ENCODE measurements at places on chromosomes 3 and 15.

- DNase-seq, result no peak
These were observed 120.8 kb downstream of the GMPS start for GRCh38 chr3:155991212-155991611.

- no peak for DNase-seq
These were observed 26.0 kb downstream of the IGF1R start for GRCh38 chr15:98674336-98674735.

DNA sequence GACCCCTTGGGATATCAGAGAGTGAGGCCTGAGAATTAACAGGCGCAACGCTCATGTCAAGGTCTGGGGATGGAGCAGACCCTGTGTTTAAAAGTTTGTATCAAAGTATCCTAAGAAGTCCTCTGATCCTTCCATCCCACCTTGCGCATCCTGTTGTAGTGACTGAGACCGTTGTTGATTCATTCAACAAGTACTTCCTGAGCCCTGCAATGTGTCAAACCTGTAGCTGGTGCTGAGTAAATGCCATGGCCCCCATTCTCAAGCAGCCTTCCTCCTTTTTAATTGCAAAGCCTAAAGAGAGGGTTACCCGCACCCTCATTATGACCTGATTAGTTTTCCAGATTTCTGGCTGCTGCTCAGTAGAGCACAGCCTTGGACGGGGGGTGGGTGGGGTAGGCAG lies 46.4 kb downstream of the RPLP1 start:
- no peak for DNase-seq

- DNase-seq, result no peak
These were observed 44.8 kb upstream of the UMPS start for GRCh38 chr3:124685481-124685880.

- DNase-seq, result no peak
These were observed 27.6 kb upstream of the ADAMTSL3 start for GRCh38 chr15:83626171-83626802.

DNA sequence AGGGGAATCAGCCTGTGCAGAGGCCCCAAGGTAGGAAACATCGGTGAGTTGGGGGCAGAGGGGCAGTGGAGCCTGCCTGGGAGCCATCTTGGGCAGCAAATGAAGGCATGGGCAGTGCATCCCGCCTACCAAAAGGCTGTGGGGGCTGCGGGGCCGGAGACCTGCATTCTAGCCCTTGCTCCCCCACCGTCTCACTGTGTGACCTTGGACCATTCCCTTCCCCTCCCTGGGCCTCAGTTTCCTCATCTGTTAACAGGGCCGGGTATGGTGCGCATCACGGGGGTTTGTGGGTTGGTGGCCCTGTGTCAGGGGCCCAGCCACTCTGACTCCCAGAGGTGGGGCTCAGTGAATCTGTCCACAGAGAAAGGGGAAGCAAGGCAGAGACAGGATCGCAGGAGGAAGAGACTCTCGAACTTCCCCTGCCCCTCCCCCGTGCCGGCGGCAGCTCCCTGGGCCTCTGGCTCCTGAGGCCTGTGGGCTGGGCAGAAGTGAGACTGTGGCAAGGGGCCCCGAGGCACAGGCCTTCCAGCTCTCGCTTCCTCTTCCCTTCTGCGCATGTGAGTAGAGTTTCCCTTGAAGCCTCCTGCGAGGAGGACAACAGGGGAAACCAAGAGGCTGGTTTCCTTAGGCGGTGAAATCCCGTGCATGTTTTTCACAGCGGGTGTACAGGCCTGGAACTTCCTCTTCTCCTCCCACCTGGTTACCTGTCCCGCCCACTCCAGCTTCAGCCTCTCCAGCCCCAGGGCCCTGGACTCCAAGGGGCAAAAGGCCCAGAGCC lies 42.9 kb downstream of the IDH2 start:
- DNase-seq, result peak; percentile 84

- no peak for DNase-seq
These were observed 354.8 kb upstream of the TBL1XR1 start for GRCh38 chr3:177552051-177552450.

- DNase-seq, result no peak
These were observed 108.8 kb upstream of the LYSMD4 start for GRCh38 chr15:99842071-99842470.

DNA sequence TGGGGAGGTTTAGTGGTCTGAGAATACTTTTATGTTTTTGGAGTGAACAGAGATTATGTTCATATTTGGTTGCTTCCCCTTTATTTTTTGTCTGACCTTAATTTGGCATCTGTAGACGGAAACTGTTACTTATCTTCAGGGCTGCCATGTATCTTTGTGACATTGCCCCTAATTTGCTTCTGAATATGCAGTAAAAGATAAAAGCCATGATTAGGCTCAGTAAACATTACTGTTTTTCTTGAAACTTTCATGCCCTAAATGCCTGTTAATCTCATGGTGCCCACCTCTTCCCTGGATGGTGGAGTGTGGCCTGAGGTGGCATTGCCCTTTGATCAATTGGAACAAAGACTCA lies 106.7 kb downstream of the C3orf70 start:
- DNase-seq, result no peak

- DNase-seq, result no peak
These were observed 15.5 kb upstream of the SCAANT1 start for GRCh38 chr3:63927422-63928280.

- DNase-seq, result no peak
These were observed 578.0 kb upstream of the GRM7 start for GRCh38 chr3:6282918-6283317.

DNA sequence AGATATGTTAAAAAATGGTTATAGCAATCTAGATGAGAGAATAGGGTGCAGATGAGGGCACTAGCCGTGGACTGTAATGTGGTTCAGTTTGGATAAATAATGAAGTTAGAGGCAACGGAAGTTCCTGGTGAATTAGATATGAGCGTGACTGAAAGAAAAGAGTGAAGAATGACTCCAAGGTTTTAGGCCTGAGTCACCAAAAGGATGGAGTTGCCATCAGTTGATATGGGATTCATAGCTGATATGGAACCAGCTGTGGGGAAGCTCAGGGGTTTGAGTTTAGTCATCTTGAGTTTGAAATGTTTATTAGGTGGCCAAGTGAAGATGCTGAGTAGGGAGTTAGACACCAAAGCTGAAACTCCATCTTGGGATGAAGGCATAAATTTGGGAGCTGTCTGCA lies 66.2 kb downstream of the SSR3 start:
- no peak for DNase-seq

DNA sequence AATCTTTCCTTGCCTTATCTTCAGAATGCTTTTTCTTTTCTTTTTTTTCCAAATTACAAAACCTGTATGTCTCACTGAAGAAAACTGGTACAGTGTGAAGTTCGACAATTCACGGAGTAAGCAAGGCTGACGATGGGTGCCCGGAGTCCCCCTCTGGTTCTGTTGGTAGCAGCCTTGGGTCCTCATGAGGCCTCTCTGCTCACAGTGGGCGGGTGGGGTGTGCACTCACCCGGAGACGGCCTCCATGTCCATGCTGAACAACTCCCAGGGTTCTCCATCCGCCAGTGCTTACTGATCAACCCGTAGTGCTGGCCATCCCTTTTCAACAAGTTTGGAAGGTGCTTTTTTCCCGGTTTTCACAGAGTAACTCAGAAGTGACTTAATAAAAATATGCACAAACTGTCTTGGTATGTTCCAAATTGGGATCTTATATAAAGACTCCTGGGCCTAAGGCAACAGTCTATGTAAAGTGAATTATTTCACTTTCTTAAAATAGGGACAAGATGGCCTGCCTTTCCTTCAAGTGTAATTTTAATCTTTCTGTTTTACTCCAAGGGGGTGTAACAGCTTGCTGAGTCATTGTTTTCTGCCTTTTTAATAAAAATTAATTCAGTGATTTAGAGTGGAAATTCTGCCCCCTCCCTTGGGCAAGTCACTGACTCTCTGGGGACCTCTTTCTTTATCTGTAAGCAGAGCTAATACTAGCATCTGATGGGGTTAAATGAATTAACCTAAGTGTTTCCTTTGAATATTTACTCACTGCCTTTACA lies 23.7 kb downstream of the LRRK1 start:
- no peak for DNase-seq

DNA sequence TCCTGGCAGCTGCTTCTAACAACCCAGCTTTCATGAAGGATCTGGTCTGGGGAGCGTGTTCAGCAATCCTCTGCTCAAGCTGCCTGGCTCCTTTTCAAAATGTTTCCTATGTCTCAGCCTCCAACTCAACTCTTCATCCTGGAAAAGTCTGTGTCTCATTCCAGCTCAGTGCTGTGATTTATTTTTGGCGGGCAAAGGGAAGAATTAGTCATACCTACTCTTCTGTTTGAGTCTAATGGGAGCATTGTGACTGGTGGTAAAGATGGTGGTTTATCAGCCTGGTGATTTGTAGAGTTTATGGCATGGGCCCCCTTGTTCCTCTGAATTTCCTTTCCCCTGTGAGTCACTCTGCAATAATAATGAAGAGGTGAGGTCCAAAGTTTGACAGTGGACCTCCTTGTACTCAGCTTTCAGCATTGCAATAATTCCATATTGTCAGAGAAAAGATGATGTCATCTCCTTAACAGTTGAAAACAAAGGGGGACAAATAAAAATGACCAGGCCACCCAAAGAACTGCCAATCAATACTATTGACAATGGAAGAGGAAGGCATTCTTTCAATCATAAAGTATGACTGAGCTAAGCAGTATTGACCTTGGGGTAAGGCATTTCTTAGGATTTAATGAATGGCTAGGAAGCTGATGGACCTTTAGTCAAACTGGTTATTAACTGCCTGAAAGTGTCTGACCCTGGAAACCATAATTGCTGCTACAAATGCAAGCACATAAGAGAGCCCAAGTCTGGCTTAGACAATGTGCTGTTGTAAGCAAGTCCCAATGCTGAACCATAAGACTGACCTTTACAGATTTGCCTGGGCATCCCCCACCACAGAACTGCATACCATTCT lies 204.7 kb upstream of the MCTP2 start:
- no peak for DNase-seq

DNA sequence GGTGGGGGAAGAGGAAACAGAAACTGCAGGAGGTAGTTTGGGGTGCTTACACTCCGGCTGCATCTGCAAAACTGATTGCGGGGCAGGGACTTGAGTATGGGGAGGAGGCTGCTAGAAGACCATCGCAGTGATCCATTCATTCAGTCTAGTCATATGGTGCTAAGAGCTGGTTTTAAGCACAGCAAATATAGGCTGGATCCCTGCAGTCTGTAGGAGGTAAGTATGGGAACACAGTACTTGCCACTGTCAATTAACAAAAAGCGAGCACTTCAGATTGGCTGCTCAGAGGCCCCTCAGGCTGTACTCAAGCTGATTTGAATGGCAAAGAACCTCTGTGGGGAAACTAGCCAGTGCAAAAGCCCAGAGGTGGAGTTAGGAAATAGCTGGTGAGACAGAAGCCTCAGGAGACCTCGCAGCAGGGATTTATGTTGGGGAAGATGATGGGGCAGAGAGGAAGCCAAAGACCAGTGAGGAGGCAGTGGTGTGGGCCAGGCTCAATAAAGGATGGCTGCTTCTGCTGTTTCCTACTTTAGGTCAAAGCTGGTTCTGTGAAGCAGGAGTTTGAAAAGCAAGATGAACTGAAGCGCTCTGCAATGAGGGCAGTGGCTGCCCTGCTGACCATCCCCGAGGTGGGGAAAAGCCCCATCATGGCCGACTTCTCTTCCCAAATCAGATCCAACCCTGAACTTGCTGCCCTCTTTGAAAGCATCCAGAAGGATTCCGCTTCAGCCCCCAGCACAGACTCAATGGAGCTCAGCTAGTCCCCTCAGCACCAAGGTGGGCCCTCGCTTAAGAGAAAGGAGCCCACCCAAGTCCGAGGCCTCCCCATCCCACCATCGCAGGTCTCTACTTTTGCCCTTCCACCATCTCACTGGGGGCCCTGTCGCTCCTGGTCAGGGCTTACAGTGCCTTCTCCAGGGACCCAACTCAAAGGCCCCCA lies 7.9 kb downstream of the RPL32 start:
- DNase-seq, result no peak

DNA sequence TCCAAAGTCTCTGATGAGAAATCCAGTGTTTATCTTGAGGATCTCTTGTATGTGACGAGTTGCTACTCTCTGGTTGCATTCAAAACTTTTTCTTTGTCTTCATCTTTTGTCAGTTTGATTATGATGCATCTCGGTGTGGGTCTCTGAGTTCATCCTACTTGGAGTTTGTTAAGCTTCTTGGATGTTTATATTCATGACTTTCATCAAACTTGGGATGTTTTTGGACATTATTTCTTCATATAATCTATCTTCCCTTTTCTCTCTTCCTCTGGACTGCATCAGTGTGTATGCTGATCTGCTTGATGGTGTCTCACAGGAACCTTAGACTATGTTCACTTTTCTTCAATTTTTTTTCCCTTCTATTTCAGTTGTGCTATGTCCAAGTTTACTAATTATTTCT lies 320.4 kb downstream of the TLE3 start:
- no peak for DNase-seq

DNA sequence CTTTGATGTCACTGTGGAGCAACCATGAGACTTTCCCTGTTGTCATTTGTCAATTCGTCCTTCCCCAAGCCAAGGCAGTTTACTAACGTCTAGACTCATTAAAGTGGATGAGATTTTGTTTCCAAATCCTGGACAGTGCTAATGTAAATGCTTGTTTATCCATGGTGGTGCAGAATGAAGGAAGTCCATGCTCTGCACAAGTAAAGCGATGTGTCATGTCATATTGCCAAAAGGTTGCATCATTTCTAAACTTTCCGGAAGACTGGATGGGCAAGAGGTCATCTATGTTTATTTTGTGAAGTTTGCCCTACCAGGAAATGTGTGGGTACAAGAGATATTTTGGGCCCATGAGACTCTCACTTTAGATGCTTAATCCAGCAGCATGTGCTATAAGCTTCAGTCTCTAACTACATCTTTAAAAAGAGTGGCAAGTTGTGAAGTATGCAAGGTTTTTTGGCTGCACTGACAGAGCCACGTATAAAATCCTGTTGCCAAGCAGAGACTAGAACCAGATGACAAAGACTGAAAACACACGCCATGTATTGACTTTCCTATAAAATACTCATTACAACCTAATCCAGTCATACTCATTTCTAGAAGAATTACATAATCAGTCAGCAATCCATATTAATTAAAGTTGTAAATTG lies 72.1 kb upstream of the FNDC3B start:
- DNase-seq, result no peak

GRCh38 chr3:59334585-59334984 lies 284.8 kb upstream of the CFAP20DC start:
- no peak for DNase-seq

DNA sequence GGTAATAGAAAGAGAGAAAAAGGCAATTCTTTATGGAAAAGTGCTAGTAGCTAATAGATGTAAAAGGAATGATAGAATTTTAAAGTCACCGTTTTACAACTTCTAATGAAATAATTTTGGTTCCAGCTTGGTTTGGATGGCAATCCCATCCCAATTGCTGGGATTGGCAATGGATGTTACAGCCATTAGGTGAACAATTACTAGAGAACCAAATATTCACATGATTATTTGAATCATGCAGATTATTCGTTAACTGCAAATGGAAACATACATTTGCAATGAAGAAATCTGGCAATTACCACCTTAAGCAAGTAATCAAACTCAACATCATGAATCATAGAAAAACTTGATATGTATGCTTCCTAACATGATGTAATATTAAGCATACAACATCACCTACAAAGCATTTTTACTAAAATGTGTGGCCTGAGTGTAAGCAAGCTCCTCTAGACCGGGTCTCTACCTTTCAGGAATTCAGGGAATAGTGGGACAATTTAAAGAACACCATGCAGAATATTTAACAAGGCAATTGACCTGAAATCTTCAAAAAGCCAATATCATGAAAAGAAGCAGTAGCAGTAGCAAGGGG lies 26.2 kb upstream of the ANP32A start:
- DNase-seq, result no peak

All from Jurkat, Clone E6-1 (cell line).